ENCODE measurements at places on chromosomes 2 and 18. TPM values are rescaled to one million over a fixed set of nuclear protein-coding genes. Genes with fewer than 3 reads are reported as not detected.

ALPI gene
- not detected for total RNA-seq

DNA sequence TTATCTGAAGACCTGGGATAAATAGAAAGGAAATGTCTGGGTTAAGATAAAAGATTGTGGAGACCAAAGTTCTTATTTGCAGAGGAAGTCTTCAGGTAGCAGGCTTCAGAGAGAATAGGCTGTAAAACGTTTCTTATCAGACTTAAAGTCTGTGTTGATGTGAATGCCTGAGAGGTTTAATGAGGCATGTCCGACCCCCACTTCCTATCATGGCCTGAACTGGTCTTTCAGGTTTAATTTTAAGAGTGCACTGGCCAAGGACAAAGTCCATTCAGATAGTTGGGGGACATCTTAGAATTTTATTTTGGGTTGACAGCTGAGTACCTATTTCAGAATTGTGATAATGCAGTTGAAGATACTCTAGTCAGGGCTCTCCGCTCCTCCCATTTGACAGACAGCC lies 92.1 kb downstream of the ATL2 start:
- DNase-seq, result no peak

CYP27A1 gene
- 3.0 TPM for total RNA-seq

GRCh38 chr2:43126817-43127207 lies 99.6 kb downstream of the ZFP36L2 start:
- DNase-seq, result no peak

- DNase-seq, result no peak
Observed at GRCh38 chr2:108573061-108573460, 38.8 kb downstream of the LIMS1 start.

GRCh38 chr2:125398738-125399524 lies 1257.0 kb upstream of the GYPC start:
- DNase-seq, result no peak

SLC16A14 gene
- 0.65 TPM for total RNA-seq

DNA sequence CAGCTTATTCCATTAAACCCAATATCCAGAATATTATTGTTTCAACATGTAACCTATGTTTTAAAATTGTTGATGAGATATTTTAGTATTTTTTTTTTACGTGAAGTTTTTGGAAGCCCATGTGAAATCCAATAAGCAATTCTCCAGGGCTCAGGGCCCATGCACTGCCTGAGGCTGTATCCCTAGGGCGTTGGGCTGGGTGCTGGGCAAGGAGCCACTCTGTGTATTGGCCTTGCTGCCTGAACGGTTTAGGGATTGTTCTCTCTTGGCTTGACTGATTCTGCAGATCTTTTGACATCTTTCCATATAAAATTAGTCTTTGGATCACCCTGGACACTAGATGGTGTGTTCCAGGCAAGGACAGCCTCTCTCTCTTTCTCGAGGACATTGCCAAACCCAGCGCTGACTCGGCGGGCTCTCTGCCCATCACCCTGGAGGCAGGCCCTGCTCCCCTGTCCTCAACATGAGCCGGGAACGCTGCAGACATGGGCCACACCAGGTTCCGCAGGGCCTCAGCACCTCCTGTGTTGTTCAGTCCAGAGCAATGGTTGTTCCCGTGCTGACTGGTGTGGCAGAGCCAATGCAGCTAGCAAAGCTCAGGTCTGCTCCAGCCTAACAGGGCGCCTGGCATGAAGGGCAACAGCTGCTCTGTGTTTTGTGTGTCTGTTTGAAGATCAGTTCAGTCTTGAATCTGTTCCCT lies 163.0 kb downstream of the SEPTIN10 start:
- no peak for DNase-seq

PAX8 gene
- total RNA-seq, result 3.2 TPM

ZSWIM2 gene
- total RNA-seq, result not detected

GRCh38 chr18:9516437-9517064 lies 41.2 kb downstream of the RALBP1 start:
- no peak for DNase-seq

RAX gene
- not detected for total RNA-seq

DNA sequence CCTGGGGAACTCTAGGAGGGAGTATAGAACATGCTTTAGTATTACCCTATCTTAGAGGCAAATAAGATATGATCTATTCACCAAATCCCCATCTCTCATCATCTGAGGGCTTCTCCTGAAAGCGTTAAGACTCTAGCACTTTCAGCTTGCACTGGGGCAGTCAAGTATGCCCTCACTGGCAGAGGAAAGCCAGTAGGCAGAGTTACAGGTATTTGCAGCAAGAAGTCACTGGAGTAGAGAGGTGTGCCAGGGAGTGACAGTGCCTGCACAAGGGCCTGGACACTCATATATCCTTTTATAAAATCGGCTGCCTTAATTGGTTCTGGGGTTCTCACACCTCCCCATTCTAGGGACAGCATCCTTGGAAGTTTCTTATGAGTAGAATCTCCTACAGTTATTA lies 31.9 kb upstream of the CCDC85A start:
- DNase-seq, result no peak

SLC19A3 gene
- total RNA-seq, result not detected

DNA sequence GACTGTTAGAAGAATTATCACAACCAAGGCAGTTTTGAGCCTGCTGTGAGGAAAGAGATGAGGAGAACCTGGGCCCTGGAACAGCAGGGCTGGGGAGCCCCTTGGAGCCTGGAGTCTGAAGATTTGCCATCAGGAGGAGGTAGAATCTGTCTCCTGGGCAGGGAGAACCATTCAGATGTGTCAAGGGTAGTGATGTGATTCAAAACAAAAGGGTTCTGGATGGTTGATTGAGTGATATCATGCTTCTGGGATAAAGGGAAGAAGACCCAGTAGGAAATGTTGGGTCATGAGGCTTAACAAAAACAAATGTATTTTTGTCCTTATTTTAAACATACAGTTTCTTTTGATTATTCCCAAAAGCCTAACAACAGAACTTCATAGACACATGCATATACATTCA lies 28.6 kb downstream of the RNF144A start:
- no peak for DNase-seq

DNA sequence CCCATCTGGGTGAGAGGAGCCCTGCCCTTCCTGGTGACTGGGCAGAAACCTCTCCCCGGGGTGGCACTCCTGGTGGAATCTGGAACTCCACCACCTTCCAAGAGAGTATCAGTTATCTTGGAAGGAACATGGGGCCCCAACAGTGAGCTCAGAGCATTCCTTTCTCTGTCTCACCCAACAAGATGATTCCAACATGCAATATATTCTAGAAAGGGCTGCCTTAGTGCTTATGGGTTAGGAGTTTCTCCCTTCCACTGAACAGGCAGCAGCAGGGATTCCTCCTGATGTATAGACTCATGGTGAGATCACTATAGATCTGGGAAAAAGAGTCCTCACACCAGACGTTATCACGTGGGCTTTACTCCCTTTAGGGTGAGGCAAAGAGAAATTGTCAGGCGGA lies 147.1 kb downstream of the COL4A4 start:
- no peak for DNase-seq

DNA sequence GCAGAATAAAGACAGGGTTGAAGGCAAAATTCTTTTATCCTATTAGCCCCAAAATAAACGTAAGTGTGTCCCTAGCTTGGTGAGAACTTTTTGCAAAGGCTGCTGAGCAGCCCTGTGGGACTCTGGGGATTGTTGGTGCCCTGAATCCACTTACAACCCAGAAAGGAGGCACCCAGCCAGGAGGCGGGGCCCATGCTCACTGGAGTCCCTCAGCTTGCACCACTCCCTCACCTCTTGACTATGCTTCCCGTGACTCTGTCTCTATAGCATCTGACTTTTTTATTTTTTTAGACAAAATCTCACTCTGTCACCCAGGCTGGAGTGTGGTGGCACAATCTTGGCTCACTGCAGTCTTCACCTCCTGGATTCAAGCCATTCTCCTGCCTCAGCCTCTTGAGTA lies 15.8 kb upstream of the COL6A3 start:
- DNase-seq, result no peak

- no peak for DNase-seq
Observed at GRCh38 chr2:37653805-37654378, 17.6 kb downstream of the CDC42EP3 start.

DNER gene
- total RNA-seq, result not detected

- DNase-seq, result no peak
Observed at GRCh38 chr2:235701206-235701981, 207.6 kb downstream of the AGAP1 start.

GALNT14 gene
- not detected for total RNA-seq

DNA sequence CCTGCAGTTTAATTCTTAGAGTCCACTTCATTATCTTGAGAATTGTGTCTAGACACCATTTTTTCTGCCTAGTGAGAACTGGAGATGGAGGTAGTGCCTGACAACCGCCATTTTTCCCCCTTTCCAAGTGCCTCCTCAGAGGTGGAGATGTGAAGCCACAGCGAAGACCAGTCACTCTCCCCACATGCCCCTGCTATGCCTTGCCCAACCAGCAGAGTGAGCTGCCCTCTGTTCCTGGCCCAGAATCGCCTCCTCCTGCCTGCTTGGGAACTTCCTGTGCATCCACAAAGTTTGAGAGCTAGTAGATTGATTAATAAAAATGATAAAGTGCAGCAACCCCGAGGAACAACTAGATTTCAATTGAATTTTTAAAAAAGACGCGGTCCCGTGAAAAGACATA lies 123.3 kb downstream of the CLIP4 start:
- DNase-seq, result no peak

GREB1L gene
- total RNA-seq, result not detected

DNA sequence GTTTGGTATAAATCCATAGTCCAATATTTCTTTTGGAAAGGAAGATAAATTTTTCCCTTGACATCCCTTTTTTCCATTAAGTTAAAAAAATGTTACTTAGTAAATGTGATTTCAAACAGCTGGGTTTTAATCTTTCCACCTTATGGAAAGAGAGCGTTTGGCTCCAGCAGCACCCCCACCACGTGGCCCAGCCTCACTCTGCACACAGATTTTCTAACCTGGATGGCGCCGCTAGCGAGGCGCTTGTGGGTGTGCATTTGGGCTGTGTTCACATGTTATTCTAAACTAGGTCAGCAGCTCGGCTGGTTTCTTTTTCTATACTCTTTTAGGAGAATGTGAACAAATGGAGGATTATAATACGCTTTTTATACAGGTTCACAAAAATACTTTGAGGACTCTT lies 218.0 kb downstream of the LDLRAD4 start:
- DNase-seq, result no peak

DNA sequence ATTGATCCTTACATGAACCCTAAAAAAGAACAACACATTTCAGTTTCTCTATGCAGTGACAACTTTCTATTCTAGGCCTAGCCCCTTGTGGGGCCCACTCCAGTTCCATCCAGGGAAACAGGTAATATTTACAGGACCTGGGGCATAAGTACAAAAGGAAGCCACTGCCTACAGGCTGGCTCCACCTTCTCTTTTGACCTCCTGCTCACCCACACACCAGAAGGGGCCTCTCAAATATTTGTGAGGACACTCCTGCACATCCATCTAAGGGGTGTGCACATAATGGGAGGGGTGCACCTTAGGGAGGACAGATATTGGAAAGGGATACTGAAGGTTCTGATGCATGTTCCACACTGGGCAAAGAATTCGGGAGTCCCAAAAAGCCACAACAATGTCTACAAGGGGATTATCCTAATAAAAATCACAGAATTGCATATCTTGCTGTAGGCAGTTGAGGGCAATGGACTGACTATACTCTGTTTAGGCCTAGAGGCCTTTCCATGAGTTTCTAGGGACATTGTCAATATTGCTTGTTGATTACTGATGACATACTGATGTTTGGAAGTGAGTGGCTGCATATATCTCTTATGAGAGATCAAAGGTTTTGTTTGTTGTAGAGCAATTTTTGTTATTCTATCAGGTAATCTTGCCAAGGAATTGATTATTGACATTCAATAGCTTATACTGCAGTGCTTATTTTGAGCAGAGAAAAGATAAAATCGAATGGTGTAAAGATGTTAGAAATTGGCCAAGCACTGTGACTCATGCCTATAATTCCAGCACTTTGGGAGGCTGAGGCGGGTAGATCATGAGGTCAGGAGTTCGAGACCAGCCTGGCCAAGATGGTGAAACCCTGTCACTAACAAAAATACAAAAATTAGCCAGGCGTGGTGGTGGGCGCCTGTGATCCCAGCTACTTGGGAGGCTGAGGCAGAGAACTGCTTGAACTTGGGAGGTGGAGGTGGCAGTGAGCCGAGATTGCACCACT lies 23.8 kb upstream of the HNRNPA3 start:
- DNase-seq, result no peak

DNA sequence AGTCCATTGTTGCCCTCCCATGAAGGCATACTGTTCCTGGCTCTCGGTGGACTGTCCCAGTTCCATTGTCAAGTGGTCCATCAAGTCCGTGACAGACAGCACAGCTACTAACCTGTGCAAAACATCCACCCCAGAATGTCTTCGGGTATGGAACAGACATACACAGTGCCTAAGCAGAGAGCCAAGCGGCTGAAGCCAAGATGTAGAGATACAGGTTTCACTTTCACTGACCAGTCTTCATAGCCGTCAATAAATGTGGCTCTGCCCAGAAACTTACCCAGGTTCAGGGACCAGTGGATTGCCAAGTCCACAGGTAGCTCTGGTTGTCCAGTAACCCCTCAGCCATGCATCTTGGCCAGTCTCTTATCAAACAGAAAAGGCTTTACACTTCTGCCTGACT lies 10.7 kb upstream of the PAPOLG start:
- DNase-seq, result no peak

DNA sequence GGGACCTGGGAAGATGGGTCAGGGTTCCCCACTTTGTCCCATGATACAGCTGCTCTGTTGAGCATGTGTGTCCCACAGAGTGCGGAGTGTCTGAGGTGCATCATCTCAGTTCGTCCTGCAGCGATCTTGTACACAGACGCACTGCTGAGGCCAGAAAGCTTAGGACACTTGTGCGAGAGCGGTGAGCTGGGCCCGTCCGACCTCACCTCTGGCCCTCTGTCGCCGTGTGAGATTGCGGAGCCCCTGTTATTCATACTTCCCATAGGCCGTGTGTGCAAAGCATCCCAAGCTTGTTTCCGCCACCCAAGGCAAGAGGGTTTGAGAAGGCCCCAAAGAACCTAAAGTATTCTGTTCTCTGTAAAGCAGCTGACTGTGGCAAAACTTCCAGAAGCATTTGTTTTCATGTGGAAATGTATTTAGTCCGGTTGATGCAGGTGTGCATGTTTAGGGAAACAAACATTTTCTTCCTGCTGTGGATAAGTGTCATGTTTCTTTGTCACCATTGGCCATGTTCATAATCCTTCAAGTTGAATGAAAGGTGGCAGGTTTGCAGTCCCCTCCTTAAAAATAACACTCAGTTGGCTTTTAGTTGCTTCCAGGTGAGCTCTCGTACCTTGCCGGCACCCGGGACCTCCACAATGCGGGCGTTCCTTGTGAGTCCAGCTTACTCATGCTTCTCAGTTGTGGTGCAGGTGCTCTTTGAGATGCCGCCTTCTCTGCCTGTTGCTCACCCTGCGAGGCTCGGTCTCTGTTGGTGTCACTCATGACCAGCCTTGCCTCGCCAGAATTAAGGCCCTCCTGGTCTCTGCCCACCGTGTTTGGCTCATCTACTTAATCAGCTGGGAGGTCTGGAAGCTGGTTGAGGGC lies 5.3 kb downstream of the AGAP1 start:
- DNase-seq, result no peak

PRSS56 gene
- not detected for total RNA-seq

IL1A gene
- total RNA-seq, result not detected

GKN2 gene
- not detected for total RNA-seq

GRCh38 chr2:197497326-197497725 lies 2.3 kb downstream of the HSPD1 start:
- no peak for DNase-seq

LAMA3 gene
- total RNA-seq, result 0.19 TPM
